ENCODE measurements at places on chromosomes 4 and X.

DNA sequence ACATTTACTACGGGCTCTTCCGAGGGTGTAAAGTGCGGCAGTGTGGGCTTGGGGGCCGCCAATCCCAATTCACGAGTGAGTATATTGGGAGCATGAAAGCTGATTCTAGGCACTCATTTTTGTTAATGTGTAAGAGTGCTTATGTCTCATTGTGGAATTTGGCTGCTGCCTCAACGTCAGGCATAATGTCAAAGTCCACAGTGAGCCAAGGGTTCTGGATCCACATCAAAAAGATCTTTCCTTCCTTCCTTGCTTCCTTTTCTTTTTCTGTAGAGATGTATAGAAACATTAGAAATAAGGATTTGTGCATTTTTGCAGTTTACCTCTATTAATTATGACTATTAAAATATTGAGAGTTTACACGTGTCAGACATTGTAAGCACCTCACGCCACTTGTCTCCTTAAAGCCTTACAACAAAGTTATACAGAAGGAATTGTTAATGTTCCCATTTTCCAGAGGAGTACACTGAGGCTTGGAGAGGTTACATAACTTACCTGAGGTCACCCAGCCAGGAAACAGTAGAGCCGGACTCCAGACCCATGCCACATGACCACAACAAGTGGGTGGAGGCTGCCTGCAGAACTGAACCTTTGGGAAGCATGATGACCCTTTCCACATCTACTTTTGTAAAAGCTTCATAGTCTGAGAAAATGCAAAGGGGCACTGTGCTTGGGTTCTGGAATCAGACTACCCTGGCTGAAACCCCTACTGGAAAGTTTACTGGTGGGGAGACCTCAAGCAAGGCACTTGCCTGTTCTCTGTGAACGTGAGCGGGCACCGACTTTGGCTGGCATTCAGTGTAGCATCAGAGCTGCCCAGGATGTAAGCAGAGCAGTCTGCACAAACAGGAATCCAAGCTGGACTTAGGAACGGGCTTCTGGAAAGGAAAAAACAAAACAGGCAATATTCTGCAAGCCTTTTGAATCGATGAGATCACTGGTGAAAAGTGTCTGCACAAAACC, 761 bp downstream of the CLRN2 start:
- no peak for DNase-seq

- DNase-seq: peak; percentile 91
These were observed 159.2 kb upstream of the SLC7A11 start for GRCh38 chr4:138401334-138401733.

GRCh38 chrX:9555354-9555753, 90.5 kb downstream of the TBL1X start:
- DNase-seq: no peak

DNA sequence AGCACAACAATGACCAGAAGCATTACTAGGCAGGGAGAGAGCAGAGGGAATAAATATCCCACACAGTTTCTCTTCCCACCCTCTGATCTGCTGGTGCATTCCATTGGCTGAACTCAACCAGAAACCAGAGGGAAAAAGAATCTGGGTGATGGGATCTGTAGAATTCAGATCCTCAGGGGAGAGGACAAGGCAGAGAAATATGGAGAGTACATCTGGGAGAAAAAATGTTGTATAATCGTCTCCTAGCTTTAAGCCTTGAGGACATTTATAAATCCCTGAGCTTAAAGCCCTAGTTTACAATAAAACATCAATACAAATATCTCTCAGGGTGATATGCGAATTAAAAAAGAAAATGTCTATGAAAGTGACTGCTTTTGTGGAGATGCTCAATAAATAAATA, 368.1 kb upstream of the MAD2L1 start:
- DNase-seq: no peak

DNA sequence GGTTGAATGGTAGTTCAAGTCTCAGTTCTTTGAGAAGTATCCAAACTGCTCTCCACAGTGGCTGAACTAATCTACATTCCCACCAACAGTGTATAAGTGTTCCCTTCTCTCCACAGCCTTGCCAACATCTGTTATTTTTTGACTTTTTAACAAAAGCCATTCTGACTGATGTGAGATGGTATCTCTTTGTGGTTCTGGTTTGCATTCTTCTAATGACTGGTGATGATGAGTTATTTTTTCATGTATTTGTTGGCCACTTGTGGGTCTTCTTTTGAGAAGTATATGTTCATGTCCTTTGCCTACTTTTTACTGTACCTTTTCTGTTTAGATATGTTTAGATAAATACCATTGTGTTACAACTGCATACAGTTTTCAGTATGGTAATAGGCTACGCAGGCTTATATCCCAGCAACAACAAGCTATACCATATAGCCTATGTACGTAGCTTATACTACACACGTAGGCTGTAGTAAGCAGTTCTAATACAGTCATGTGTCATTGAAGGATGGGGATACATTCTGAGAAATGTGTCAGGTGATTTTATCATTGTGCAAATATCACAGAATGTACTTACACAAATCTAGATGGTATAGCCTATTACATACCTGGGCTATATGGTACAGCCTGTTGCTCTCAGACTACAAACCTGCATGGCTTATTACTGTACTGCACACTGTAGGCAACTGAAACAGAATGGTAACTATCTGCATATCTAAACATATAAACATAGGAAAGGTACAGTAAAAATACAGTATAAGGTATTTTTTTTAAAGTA, 28.1 kb downstream of the KLHL8 start:
- peak; percentile 25 for DNase-seq

Measured in amniotic epithelial cell (primary cell).